ENCODE measurements at places on chromosomes 7 and 10. TPM values are rescaled to one million over a fixed set of nuclear protein-coding genes. Genes with fewer than 3 reads are reported as not detected.

The PLCE1 gene
- 0.04 TPM for total RNA-seq

The SFRP4 gene
- total RNA-seq: not detected

The PCDH15 gene
- total RNA-seq: not detected

The MYO1G gene
- total RNA-seq: 457 TPM

The SPDYE2B gene
- total RNA-seq: not detected

The GNB2 gene
- total RNA-seq: 249 TPM

The GBX1 gene
- total RNA-seq: not detected

The GNG11 gene
- total RNA-seq: not detected

The SCART1 gene
- total RNA-seq: 3.7 TPM

The SPDYE5 gene
- total RNA-seq: not detected

- H3K4me3 ChIP-seq: no peak overlapping the region
- H3K27me3 ChIP-seq: no peaks in the 10 kb centered on the region
- H3K4me1 ChIP-seq: no peaks in the 10 kb centered on the region
- DNase-seq: no peak
- H3K36me3 ChIP-seq: no peaks in the 10 kb centered on the region
These were observed 733.4 kb downstream of the MAGI2 start for GRCh38 chr7:78720066-78720465.

DNA sequence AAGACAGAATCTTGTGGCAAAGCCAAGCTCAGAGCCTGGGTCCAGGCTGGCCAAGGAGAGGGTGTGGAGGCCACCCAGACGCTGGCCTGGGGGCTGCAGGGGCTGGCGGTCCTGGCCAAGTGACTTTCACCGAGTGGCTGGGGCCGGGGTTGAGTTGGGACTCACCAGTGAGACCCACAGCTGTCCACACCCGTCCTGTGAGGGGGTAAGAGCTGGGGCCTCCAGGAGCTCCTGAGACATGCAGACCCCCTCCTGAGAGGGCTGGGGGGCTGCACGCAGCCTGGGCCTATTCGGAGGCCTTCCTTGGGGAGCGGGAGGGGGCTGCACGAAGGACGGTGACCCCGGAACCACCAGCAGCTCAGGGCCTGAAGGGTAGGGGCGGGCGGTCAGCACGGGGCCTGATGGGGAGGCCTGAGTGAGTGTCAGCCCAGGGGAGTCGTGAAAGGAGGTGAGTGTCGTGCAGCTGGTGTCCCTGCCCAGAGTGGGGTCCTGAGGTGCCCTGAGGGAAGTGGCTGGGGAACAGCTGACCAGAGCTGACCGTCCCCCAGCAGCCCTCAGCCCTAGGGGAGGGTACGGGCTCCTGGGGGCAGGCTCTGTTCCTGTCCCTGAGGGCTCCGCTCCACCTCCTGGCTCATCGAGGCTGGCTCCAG lies 100.9 kb downstream of the FOXL3 start:
- peaks cover under 1% of the 10 kb centered on the region for H3K36me3 ChIP-seq
- H3K27ac ChIP-seq: no peak overlapping the region
- DNase-seq: no peak

GRCh38 chr7:41275255-41275654 lies 427.6 kb downstream of the INHBA start:
- no peaks in the 10 kb centered on the region for H3K27me3 ChIP-seq
- DNase-seq: no peak
- no peaks in the 10 kb centered on the region for H3K4me1 ChIP-seq

GRCh38 chr7:135801045-135801693 lies 52.6 kb upstream of the FAM180A start:
- no peaks in the 10 kb centered on the region for H3K27me3 ChIP-seq
- H3K36me3 ChIP-seq: no peaks in the 10 kb centered on the region
- no peak overlapping the region for H3K27ac ChIP-seq
- DNase-seq: peak; percentile 67
- H3K4me3 ChIP-seq: no peak overlapping the region

DNA sequence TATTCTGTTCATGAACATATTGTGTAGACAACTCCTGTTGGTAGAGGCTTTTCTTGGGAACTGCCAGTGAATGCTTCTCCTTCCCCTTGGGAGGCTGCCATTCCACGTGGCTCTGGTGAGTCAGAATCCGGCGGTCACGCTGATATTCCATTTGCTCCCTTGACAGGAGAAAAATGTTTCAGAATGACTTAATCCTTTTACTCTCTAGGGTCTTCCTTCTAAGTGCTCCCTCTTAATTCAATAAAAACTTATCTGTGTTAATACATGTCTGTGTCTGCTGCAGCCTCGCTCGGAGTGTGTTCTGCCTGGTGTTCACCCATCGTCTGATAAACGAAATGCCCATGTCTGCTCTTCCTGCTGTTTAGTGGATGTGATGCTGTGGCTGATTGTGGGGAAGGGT lies 278.6 kb downstream of the ARHGAP12 start:
- H3K27ac ChIP-seq: no peak overlapping the region
- no peaks in the 10 kb centered on the region for H3K36me3 ChIP-seq
- peaks cover 14% of the 10 kb centered on the region for H3K27me3 ChIP-seq
- no peaks in the 10 kb centered on the region for H3K4me1 ChIP-seq
- DNase-seq: no peak
- no peak overlapping the region for H3K4me3 ChIP-seq

DNA sequence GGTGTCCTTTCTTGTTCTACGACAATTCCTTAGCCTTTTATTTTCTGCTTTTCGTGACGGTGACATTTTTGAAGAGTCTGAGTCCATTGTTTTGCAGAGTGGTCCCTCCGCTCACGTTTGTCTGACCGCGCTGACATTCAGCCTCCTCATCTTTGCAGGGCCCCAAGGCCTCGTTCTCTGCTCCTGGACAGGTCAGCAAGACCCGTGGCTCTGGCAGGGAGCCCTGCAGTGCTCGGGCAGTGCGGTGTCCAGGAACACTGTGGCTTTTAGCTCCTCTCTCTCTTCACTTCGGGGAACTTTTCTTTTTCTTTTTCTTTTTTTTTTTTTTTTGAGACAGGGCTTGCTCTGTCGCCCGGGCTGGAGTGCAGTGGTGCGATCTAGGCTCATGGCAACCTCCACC lies 142.5 kb downstream of the DNAJB6 start:
- peaks cover under 1% of the 10 kb centered on the region for H3K27me3 ChIP-seq
- H3K27ac ChIP-seq: peak overlapping the region; percentile 86
- no peak overlapping the region for H3K4me3 ChIP-seq

DNA sequence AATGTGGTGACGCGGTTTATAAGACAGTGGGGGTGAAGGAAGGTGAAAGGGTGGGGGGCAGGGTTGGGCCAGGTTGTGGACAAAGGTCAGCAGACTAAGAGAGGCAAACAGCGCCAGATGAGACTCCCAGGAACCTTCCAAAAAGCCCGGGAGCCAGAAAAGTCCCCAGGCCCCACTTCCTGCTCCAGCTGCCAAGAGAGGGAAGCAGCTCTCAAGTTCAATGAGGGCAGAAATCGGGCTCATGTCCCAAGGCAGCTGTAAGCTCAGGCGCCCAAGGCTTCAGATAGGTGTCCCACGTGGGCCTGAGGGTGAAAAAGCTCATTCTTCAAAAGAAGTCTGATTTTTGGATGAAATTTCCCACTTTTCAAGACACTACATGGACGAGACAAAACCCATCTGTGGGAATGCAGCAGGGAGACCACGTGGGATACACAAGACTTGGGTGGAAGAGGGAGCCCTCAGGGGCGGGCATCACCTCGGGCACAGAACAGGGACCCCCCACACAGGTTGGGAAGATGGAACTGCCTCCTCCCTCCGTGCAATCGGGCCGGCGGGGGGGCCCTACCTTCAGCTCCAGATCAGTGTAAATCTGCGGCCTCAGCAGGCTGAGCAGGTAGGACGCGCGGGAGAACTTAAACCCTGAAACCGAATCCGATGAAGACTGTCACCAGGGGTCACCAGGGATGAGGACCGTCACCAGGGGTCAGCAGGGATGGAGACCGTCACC lies 7.8 kb downstream of the PYROXD2 start:
- no peaks in the 10 kb centered on the region for H3K27me3 ChIP-seq
- DNase-seq: no peak

GRCh38 chr10:32971536-32972091 lies 13.6 kb upstream of the ITGB1 start:
- H3K4me3 ChIP-seq: no peak overlapping the region
- no peaks in the 10 kb centered on the region for H3K36me3 ChIP-seq
- H3K27ac ChIP-seq: no peak overlapping the region
- peaks cover 10% of the 10 kb centered on the region for H3K4me1 ChIP-seq
- peaks cover 2% of the 10 kb centered on the region for H3K27me3 ChIP-seq

DNA sequence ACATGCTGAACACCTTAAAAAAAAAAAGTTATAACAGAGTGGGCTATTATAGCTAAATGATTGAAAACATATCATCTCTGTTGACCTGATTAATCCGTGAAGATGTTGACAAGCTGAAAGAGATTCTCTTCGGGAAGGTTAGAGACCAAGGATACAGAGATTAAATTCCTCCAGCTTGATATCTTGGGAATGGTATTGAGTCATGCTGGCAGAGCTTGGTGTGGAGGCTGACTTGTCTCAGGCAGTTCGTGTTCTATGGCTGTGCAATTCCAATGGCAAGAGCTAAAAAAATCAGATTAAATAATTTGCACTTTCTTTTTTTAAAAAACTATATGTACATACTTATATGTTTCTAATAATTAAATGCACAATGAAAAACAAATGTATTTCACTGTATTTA lies 24.9 kb upstream of the CACNA2D1 start:
- no peak overlapping the region for H3K27ac ChIP-seq
- H3K36me3 ChIP-seq: no peaks in the 10 kb centered on the region
- no peak overlapping the region for H3K4me3 ChIP-seq
- no peak for DNase-seq
- H3K4me1 ChIP-seq: no peaks in the 10 kb centered on the region

GRCh38 chr7:98731651-98732050 lies 114.6 kb downstream of the NPTX2 start:
- no peaks in the 10 kb centered on the region for H3K4me1 ChIP-seq
- no peak overlapping the region for H3K4me3 ChIP-seq
- H3K27me3 ChIP-seq: peaks cover 3% of the 10 kb centered on the region
- DNase-seq: no peak
- H3K27ac ChIP-seq: no peak overlapping the region

DNA sequence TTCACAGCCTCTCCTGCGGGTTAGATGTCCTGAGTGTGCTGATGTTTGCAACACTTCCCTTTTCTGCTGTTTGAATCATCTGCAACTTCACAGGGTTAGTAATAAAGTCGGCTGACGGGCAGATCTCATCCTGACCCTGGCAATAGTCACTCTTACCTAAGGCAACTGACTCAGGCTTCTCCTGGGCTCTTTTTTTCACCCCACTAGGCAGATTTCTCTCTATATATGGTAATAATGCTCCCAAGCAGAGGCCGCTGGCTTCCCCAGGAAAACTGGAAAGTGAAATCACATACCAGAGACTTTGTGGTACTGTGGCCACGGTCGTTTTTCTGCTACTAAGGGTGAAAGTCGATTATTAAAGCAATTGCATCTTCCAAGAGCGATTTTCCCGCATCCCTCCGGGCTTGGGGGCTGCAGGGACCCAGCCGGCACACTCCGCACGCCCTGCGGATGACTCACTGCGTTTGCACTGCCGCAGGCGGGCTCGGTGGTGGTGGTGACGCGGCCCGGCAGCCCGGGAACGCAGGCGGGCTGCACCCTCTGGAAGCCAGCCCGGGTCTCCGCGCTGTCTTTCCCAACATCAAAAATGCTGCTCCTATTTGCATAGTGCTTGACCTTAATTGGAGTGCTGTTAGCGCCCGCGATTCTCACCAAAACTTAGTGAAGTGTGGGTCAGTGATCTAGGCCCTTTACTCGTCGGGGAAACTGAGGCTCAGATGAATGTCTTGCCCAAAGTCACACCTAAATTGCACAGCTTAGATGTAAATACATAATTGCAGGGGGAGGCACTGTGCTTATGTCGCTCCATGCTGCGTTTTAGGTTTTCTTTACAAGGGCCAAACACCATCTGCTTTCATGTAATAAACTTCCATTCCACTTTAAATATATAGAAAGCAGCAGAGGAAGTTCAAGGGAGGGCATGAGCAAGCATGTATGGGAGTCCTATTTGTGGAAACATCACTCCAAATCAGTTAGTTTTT lies 47.6 kb upstream of the ITGB1 start:
- peaks cover 10% of the 10 kb centered on the region for H3K27me3 ChIP-seq
- DNase-seq: no peak
- peak overlapping the region; percentile 64 for H3K4me3 ChIP-seq
- H3K27ac ChIP-seq: no peak overlapping the region
- H3K36me3 ChIP-seq: no peaks in the 10 kb centered on the region

DNA sequence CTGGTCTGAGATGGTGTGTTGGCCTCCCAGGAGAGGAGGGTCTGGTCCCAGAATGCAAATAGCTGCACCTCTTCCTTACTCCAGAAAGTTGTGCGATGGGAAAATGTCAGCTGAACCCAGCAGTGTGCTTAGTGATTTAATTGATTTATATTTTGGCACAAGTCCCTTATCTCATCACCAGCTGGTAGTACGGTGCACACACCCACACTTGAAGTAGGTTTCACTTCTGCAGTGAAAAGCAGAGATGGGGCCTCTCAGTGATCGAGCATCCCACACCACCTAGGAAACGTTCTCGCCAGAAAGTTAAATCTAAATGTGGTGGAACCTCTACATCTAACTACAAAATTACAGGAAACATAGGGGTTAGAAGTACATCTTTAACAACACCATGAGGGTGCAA lies 80.4 kb downstream of the UBE3C start:
- H3K36me3 ChIP-seq: peaks cover 23% of the 10 kb centered on the region
- peaks cover 2% of the 10 kb centered on the region for H3K4me1 ChIP-seq
- no peak for DNase-seq
- H3K27me3 ChIP-seq: no peaks in the 10 kb centered on the region

GRCh38 chr7:24192691-24193090 lies 91.3 kb upstream of the NPY start:
- H3K4me1 ChIP-seq: no peaks in the 10 kb centered on the region
- DNase-seq: no peak
- H3K27me3 ChIP-seq: peaks cover 6% of the 10 kb centered on the region

DNA sequence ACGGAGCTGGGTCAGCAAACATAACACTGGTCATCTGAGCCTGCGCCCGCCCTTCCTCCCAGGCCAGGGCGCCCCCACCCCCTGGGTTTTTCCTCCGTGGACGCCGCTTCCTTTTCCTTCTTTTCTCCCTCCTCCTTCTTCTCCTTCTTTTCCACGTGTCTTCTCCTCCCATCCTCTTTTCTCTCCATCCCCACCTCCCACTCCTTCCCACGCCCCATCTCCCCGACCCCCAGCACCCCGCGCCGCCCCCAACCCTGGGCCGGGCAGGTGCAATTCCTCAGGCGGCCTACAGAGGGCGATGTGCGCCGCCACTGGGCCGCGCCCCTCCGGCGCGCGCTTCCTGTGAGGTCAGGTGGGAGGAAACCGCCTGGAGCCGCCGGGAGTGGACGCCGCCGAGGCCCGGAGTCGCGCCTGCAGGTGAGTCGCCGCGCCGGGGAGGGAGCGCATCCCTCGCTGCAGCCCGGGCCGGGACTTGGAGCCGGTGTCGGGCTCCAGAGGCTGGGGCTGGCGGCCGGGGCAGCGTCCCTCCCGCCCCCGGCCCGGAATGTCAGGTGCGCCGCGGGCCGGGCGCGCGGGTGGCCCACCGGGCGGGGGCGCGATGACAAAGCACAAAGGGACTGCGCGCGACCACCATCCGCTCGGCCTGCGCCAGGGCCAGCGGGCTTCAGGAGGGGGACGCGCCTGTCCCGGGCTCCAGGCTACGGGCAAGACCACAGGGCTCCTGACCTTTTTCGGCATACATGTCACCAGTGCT lies at the start of gene FAM241B:
TSS of gene FAM241B (plus strand) at position 351 of the 754 bp plus-strand sequence. CDS start 1,497 bp downstream, outside the sequence.
- peaks cover 16% of the 10 kb centered on the region for H3K4me1 ChIP-seq
- DNase-seq: peak; percentile 81
- H3K27me3 ChIP-seq: no peaks in the 10 kb centered on the region

Measured in activated CD4-positive, alpha-beta T cell treated with anti-CD3 and anti-CD28 coated beads, Interleukin-2, amount 10 ng/mL, durations not matched to agents 7 days and 5 days (primary cell).